AG10803 (cell line): ENCODE measurements at places on chromosomes 12 and 14.
A peak's percentile ranks its signal among the peaks of the same experiment; 100 is the strongest.

DNA sequence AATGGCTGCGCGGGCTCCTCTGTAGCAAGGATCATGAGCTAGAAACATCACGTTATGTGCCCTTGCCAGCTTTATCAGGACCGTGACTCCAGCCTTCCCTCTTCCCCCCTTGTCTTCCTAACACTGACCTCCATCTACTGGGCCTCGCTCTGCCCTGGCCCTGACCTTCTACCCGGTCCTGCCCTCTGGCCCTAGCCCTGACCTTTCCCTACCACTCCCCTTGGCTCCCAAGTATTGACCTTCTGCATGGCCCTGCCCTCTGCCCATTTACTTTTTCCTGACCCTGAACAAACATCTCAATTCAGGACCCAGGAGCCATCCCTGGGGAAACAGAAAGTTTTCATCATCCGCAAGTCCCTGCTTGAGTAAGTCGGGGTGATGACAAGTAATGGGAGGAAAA lies 2.0 kb downstream of the SOAT2 start:
- DNase-seq: no peak

GRCh38 chr14:97584528-97584927 lies 787.3 kb downstream of the VRK1 start:
- DNase-seq: no peak

- DNase-seq: peak; percentile 60
These were observed 115.9 kb upstream of the TBX3 start for GRCh38 chr12:114799574-114800487.

DNA sequence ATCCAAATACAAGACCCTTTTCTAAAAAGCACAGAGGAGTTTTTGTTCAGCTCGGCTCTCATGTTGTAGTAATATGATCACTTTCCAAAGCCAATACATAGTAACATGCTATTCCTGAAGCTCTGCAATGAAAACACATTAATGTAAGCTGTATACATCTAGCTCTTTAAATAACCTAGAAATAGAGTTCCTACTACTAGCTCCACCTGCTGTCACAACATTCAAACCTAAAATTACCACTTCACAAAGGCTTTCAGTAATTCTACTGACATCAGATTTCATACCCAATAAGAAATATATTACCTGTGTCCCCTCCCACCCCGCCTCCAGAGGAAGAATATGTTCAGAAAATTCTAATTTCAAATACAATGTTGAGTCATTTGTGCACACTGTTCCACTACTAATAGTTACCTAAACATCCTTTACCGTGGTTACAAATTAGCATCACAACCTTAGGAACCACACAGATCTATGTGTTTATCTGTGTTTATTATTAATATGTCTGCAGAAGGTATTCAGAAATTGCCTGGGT lies 17.8 kb downstream of the EFCAB11 start:
- no peak for DNase-seq

GRCh38 chr14:50725761-50726160 lies 57.7 kb upstream of the SAV1 start:
- DNase-seq: no peak

DNA sequence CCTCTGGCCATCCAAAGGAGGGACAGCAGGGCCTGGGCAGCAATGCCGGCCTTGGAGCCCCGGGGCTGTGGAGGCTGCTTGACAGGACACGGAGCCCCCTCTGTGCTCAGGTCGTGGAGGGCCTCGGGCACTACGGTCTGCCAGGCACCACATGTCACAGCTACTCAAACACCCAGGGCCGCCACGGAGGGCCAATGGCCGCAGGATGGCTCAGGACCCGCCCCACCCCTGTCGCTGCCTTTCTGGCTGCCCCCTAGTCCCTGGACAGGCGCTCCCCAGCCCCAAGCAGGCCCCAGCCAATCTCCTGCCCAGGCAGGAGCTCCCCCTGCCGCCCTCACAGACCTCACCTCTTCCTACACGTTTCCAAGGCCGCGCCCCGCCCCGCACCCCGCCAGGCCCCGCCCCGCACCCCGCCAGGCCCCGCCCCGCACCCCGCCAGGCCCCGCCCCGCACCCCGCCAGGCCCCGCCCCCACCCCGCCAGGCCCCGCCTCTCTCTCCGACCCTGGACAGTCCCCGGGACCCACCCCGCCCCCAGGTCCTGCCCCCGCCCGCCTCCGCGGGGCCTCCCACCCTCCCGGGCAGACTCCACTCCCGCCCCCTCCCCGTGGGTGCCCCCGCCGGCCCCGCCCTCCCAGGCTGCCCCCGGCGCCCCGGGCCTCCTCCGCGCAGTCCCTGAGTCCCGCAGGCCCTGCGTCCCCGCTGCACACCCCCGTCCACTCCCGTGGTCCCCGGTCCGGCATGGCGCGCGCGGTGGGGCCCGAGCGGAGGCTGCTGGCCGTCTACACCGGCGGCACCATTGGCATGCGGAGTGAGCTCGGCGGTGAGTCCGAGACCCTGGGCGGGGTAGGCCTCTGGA lies at the start of gene ASPG:
Gene ASPG (plus strand): TSS at position 669 of the 857 bp plus-strand sequence. CDS start 71 bp downstream, at position 740.
- no peak for DNase-seq

DNA sequence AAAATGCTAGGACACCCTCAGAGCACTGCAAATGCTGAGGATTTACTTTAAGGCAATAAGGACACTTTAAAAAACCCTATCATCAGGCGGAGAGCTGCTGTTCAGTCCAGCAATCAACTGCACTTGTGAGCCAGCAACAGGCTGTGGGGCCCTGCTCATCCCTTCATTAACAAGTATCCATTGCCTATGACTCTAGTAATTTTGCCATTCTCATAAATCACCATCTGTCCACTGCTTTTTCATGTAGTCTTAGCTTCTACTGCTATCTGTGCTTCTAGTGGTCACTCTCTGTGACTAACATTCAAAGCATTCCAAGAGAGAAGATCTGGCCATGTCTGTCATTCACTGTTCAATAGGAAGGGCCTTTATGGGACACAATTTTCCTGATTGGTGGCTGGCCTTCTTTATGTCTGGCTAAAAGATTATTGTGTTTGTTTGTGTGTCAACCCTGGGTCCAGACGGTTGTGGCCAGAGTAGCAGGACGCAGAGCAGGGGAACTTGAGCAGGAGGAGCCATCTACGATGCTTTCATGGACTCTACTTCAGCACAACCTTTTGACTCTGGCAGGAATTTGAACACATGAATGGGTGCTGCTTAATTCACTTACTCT lies 3.6 kb upstream of the KRAS start:
- DNase-seq: no peak

- DNase-seq: no peak
These were observed 49.9 kb downstream of the GTF2A1 start for GRCh38 chr14:81170829-81171195.

GRCh38 chr14:68772761-68773381 lies 20.0 kb downstream of the ZFP36L1 start:
- no peak for DNase-seq

DNA sequence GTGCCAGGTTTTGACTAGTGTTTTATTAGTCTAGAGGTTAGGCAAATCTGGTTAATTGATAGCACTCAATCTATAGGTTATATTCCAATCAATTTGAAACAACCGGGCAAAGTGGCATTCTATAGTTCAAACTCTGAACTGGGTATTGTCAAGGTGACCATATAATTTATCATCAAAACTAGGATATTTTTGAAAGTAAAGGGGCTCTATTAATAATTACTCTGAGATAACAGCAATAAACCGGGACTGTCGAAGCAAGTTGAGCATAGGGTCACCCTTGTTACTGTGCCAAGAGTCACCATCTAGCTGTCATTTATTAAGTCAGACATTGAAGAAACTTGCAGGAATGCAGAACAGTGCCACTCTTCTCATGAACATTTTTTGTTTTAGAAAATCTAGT lies 321.2 kb downstream of the RAD51B start:
- no peak for DNase-seq

DNA sequence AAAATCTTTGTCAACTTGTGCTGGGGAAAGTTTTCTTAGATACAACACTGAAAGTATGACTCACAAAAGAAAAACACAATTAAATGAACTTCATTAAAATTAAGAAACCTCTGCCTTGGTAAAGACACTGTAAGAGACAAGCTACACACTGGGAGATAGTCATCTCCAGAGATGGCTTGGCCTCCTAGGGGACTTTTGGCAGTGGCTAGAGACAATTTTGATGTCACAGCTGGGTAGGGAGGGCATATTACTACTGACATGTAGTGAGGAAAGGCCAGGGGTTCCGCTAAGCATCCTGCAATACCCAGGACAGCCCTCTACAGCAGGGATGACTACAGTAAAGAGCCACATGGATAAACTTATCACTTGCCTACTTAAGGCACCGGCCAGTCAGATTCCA lies 8.7 kb upstream of the RNASE4 start:
- no peak for DNase-seq

GRCh38 chr14:63011623-63012022 lies 33.6 kb downstream of the KCNH5 start:
- DNase-seq: no peak

GRCh38 chr12:113083863-113084435 lies 27.4 kb downstream of the DTX1 start:
- no peak for DNase-seq

DNA sequence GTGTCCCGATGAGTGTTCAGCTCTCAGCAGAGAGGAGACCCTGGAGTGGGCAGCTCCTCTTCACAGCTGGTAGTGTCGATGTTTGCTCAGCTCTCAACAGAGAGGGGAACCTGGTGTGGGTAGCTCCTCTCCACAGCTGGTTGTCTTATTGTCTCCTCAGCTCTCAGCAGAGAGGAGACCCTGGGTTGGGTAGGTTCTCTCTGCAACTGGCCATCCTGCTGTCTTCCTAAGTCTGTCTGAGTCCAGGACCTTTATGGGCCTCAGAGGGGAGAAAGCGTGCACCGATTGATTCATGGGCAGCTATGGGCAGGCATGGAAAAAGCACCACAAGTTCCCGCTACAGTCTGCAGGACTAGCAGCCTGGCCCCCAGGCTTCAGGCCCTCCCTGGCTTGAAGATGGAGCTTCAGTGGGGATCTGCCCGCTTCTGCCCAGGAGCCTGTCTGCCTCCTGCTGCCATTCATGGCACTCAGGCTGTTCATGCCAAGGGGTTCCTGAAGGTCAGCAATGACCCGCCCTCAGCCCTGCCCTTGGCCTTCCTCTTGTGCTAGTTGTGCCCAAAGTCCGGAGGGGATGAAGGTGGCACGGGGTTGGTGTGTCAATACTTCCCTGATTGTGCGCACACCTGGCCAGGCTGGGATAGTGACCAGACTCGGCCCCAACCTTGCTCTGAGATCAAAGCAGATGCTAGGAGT lies 224.2 kb downstream of the KCNC2 start:
- DNase-seq: no peak

- no peak for DNase-seq
These were observed 22.4 kb downstream of the SOCS2 start for GRCh38 chr12:93594766-93595311.
